Activated T-cell treated with anti-CD3 and anti-CD28 coated beads for 48 hours (primary cell): ENCODE measurements at places on chromosomes 5 and 9.

GRCh38 chr9:85716031-85716877 is 25.5 kb downstream of the AGTPBP1 start:
- no peak for DNase-seq

GRCh38 chr9:108053555-108054061 is 564.0 kb upstream of the KLF4 start:
- no peak for DNase-seq

DNA sequence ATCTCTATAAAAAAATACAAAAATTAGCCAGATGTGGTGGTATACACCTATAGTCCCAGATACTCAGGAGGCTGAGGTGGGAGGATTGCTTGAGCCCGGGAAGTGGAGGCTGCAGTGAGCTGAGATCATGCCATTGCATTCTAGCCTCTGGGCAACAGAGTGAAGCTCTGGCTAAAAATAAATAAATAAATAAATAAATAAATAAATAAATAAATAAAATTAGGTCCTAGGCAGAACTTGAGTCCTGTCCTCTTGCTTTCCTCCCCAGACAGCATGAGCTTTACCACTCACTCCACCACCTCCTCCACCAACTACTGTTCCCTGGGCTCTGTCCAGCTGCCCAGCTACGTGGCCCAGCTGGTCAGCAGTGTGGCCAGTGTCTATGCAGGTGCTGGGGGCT is 31.6 kb upstream of the SPZ1 start:
- DNase-seq = no peak

GRCh38 chr5:106399391-106399790 is 1271.3 kb downstream of the EFNA5 start:
- DNase-seq = no peak

GRCh38 chr5:6832994-6833393 is 119.8 kb downstream of the TENT4A start:
- no peak for DNase-seq

DNA sequence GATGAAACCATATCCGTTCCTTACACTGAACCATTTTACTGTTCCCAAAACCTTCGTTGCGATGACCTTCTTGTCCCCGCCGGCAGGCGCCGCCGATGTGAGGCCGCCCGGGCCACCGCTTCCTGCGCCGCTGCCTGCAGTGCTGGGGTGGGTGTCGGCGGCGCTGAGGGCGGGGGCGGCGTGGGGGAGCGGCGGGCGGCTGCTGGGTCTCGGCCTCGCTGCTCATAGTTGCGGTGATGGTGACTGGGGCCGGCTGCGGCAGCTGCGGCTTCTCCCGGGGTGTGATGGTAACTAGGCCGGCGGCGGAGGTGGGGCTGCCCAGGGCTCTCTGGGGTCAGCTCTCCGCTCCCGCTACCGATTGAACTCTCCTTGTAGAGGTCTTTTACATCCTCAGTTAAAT is 14.1 kb upstream of the OR2S2 start:
- peak; percentile 15 for DNase-seq

- no peak for DNase-seq
These were observed 30.5 kb downstream of the CNTFR start for GRCh38 chr9:34558919-34559623.

- no peak for DNase-seq
These were observed 512.9 kb downstream of the HINT1 start for GRCh38 chr5:130652176-130652575.

- no peak for DNase-seq
These were observed 25.4 kb upstream of the EXOC3 start for GRCh38 chr5:417301-418161.

GRCh38 chr5:156475182-156476157 is 148.5 kb downstream of the SGCD start:
- no peak for DNase-seq

DNA sequence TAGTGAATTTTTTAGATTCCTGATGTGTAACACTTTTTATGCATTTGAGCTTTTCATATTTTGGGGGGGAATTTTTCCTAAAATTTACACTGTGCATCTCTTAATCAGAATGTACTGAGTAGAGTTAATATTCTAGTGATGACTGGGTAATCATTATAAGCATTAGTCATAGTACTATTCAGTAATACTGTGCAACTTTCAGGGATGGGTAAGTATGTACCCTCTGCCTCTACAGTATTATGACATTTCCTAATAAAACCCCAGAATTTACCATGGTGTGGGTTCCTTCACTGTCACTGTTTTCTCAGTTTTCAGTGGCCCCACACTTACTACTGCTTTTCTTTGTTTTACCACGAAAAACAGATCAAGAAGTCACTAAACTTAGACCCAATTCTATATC is 2.8 kb upstream of the CMYA5 start:
- DNase-seq = no peak
